ENCODE measurements at places on chromosomes 6 and 20. TPM values are rescaled to one million over a fixed set of nuclear protein-coding genes. Genes with fewer than 3 reads are reported as not detected.

WFDC10B gene
- not detected for total RNA-seq

CTCFL gene
- total RNA-seq: 0.05 TPM

DNA sequence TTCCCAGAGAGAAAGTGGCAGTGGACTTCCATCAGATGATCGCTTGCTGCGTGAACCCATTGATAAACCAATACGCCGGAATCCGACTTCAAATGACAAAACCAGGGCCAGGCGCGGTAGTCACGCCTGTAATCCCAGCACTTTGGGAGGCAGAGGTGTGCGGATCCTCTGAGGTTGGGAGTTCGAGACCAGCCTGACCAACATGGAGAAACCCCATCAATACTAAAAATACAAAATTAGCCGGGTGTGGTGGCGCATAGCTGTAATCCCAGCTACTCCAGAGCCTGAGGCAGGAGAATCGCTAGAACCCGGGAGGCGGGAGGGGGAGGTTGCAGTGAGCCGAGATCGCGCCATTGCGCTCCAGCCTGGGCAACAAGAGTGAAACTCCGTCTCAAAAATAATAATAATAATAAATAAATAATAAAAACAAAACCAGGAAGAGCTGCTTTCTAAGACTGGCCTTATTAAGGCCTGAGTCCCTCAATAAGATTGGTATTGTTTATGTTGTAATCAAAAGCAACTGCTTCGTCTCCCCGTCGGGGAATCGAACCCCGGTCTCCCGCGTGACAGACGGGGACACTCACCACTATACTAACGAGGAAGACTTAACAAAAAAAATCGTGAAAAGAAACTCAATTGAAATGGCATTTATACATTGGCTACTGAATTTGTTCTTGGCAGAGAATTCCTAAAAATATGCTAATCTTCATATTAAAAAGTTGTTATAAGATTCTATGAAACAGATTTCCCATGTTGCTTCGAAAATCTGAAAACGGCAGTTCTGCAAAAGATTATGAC lies 110.2 kb upstream of the ZNF184 start:
- DNase-seq: peak; percentile 67

GRCh38 chr20:23340524-23340923 lies 10.1 kb upstream of the NXT1 start:
- DNase-seq: peak; percentile 43

GRCh38 chr6:97437087-97437486 lies 154.1 kb upstream of the MMS22L start:
- peak; percentile 7 for DNase-seq

GRCh38 chr20:38658879-38659596 lies 57.4 kb downstream of the ARHGAP40 start:
- DNase-seq: no peak

All from Panc1 (cell line).